ENCODE measurements at places on chromosomes 6 and 20. TPM values are rescaled to one million over a fixed set of nuclear protein-coding genes. Genes with fewer than 3 reads are reported as not detected.

DNA sequence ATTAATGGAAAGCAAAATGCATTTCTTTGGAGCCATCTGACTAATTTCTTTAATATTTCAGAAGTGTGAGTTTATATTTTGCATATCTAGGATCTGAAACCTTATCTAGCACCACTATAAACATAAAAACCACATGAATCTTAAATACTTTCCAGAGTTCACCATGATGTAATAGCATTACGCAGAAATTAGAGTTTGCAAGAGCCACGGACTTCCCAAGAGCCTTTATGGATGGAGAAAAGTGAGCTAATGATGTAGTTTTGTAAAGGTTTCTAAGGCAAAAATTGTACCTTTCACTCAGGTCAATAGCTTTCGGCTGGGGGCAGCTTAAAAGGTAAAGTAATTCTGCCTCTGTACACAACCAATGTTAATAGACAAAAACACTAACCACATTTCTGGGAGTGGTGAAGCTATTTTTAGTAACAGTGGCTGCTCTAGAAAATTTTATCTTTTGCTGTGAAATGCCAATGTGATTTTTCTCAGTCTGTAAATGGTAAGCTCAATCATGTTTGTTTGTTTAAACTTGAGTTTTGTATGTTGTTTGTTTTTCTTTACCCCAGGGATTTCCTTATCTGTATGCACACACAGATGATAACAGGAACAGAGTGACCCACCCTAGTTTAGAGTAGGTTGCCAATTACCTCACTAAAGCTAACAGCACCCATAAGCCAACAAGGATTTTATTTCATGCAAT is 80.5 kb downstream of the FILIP1 start:
- no peak for DNase-seq

GRCh38 chr20:22462975-22463914 is 121.1 kb downstream of the FOXA2 start:
- DNase-seq, result no peak

Gene KIF3B
- total RNA-seq, result 16.8 TPM

- no peak for DNase-seq
These were observed 88.6 kb downstream of the OPRM1 start for GRCh38 chr6:154127657-154128056.

DNA sequence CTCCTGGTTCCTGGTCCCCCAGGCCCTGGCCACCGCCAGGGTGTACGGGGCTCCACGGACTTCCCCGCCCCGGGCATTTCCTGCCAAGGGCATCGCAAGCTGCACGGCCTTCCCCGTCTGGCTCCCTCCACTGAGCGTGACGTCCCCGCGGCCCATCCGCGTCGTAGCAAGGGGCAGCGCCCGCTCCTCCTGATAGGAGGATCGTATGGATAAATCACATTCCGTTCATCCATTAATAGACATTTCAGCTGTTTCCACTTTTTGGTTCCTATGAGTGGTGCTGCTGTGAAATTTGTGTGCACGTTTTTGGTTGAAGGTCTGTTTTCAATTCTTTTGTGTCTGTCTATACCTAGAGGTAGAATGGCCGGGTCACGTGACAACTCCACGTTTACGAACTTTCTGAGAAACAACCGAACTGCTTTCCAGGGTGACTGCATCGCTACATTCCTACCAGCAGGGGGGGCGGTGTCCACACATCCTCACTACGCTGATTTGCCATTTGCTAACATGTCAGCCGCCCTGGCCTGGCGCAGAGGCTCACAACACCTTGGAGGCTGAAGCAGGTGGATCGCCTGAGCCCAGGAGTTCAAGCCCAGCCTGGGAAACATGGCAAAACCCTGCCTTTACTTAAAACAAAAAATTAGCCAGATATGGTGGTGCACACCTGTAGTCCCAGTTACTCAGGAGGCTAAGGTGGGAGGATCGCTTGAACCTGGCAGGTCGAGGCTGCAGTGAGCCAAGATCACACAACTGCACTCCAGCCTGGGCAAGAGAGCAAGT is 37.7 kb downstream of the KCNQ2 start:
- peak; percentile 84 for DNase-seq

DNA sequence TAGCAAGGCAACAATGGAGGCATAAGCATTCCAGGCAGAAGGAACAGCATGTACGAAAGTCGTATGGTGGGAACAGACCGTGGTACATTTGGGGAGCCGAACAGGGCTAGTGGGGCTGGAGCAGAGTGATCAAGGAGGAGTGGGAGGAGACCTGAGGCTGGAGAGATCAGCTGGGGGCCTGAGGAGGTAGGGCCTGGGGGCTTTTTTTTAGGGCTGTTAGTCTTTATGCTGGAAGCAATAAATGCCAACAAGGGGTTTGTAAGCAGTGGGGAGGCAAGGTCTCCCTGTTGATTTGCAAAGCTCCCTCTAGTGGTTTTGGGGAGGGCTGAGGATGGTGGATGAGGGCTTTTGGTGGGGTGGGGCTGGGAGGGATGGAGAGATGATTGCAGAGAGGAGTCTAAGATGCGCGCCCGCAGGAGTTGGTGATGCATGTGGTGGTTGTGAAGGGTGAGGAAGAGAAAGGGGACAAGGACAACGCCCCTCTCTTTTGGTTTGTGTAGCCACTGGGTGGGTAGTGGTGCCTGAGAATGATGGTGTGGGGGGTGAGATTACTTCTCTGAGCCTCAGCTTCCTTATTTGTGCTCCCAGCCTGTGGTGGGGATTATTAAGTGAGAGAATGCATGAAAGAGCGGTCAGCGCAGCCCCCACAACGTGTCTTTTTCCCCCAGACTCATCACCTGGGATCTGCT is 74.1 kb upstream of the TOX2 start:
- peak; percentile 34 for DNase-seq

DNA sequence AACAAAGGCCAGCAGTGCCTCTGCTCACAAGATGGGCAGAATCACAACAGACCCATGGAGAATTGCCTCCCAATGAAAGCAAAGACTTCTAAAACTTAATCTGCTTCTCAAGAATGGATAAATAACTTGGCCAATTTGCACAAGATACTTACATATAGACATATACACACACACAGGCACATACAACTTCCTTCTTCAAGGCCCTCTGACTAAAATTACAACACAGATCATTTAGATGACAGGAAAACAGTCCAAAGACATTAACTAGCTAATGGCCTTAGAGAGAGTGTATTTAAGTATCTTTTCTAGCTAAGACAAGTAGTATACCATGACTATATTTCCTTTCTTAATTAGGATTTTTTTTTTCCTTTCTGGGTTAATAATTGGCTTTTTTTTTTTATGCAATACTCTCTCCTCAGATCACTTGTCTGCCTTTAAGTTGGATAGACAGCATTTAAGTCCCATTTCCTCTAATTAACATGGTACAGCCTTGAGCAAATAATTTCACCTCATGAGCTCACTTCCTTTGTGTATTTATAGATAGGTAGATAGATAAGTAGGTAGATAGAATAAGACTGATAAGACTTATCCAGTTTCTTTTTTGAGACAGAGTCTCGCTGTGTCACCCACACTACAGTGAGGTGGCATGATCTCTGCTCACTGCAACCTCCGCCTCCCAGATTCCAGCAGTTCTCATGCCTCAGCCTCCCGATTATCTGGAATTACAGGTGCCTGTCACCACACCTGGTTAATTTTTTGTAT is 70.0 kb downstream of the NRSN1 start:
- DNase-seq, result no peak

GRCh38 chr6:33957131-33957891 is 153.5 kb upstream of the MLN start:
- DNase-seq, result no peak

Gene ZDHHC14
- 50.4 TPM for total RNA-seq

- DNase-seq, result peak; percentile 70
These were observed 8.6 kb downstream of the AARS2 start for GRCh38 chr6:44304282-44305199.

GRCh38 chr20:19223640-19224039 is 11.2 kb downstream of the SLC24A3 start:
- no peak for DNase-seq

DNA sequence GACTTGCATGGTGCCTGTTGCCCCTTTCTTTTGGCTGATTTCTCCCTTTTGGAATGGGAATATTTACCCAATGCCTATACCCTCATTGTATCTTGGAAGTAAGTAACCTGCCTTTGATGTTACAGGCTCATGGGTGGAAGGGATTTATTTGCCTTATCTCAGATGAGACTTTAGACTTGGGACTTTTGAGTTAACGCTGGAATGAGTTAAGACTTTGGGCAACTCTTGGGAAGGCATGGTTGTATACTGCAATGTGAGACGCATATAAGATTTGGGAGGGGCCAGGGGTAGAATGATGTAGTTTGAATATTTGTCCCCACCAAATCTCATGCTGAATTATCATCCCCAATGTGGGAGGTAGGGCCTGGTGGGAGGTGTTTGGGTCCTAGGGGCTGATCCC is 75.5 kb downstream of the SYCP2 start:
- no peak for DNase-seq

Gene MAPK13
- total RNA-seq, result 20.6 TPM

GRCh38 chr6:111601886-111602285 is 3.8 kb downstream of the TRAF3IP2 start:
- no peak for DNase-seq

DNA sequence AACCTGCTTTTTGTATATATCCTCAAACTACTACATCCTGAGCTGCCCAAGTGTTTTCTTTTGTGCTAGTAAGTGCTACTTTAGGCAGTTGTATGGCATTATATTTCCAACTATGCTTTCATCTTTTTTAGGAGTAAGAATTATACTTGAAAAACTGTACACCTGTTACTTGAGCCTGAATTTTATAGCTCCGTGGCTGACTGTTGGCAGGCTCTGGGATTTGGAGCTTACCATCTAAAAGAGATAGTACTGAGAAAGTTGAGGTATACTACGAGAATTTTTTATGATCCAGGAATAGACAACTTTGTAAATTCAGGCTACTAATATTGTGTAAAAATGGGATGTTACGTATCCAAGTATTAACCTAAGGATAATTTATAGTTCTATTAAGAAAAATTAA is 32.4 kb downstream of the RNF217 start:
- no peak for DNase-seq

GRCh38 chr20:8305449-8305978 is 173.4 kb downstream of the PLCB1 start:
- peak; percentile 52 for DNase-seq

GRCh38 chr20:47273591-47274235 is 82.8 kb downstream of the ZMYND8 start:
- DNase-seq, result no peak

Gene DDX43
- total RNA-seq, result 2.6 TPM

GRCh38 chr6:161141173-161141572 is 132.7 kb downstream of the AGPAT4 start:
- DNase-seq, result no peak

DNA sequence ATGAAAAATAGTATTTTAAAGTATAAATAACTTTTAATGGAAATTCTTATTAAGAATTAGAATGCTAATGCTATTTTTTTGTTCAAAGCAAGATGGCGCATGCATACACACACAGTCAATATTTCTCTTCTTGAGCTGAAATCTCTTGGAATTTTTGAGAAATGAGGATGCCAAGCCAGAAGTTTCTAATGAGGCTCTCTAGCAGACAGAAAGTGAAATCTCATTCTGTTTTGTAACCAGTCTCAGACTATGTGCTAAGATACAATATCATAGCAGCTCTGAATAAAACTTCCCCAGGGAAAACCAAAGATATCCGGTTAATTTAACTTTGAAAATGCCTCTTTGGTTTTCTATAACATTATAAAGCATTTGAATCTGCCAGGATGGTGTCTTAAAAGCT is 97.2 kb upstream of the HDAC2 start:
- DNase-seq, result no peak

GRCh38 chr6:21278375-21278745 is 315.2 kb upstream of the SOX4 start:
- DNase-seq, result no peak

DNA sequence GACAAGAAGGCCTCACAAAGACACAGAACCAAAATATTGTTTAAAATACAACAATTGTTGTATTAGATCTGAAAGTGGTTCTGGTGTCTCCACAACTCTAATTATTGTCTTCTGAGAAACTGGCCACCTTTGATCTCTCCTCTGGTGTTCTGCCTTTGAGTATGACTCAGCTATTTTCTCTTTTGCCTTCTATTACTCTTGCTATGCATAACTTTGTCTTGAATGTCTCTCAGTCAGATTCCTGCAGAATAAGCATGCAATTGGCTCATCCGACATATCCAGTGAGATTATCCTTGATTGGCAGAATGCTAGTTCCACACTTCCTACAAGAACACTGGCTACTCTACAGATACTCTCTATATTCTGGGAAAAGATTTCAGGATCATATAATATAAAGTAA is 14.3 kb upstream of the EPM2A start:
- DNase-seq, result no peak

DNA sequence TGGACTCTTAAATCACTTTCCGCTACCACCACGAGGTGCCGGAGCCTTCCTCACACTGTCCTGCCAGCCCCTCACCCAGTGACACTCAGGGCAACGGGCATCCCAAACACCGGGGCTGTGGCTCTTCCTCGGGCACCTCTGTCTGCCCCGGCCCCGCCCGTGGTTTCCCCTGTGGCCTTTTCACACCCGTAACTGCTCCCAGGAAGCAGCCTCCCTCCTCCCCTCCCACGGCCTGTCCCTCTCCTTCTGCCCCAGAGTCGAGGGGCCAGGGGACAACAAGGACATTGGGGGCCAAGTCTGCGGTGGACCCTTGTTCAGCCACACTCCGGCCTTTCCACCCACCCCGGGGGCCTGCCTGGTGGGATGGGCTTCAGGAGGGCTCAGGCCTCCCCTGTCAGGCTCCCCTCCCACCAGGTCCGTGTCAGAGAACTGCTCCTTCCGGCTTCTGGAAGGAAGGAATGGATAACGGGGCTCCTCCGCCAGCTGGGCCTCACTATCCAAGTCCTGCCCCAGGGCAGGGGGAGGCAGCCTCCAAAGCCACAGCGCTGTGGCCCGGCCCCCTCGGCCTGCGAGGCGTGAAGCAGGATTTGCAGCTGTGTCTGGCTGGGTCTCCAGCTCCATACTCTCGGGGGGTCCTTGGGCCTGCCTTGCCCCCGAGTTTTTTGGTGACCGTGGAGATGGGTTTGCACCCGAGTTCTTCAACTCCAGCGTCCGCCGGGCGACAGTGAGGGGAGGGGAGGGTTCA is 54.7 kb upstream of the CHRNA4 start:
- no peak for DNase-seq

- no peak for DNase-seq
These were observed 58.6 kb downstream of the SYNJ2 start for GRCh38 chr6:158040051-158040803.

Data from B cell (primary cell).